Activated CD4-positive, alpha-beta T cell treated with anti-CD3 and anti-CD28 coated beads, Interleukin-2, amount 50 U/mL, for 4 hours (primary cell): ENCODE measurements at places on chromosomes 6 and 20.

GRCh38 chr6:53805725-53806124, 10.9 kb downstream of the LRRC1 start:
- no peak for DNase-seq

GRCh38 chr20:57600320-57601210, 19.7 kb downstream of the ZBP1 start:
- no peak for DNase-seq

- DNase-seq: no peak
Measured at GRCh38 chr6:38213251-38213658, 393.7 kb downstream of the ZFAND3 start.

DNA sequence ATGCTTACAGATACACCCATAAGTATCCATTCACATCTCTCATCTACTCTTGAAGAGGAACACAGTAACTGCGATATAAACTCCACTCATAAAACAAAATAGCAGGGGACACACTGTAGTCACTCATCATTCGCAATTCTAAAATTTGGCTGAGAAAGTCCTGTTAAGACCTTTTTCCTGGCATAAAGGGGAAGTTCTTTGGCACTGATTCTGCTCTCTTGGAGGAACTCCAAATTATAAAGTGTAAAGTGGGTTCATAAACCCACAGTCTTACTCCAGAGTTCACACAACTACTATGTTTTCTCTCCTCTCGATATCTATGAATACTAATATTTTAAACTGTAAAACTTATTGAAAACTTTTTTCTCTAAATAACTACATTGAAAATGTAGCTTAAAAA, 80.6 kb downstream of the ADGB start:
- no peak for DNase-seq

DNA sequence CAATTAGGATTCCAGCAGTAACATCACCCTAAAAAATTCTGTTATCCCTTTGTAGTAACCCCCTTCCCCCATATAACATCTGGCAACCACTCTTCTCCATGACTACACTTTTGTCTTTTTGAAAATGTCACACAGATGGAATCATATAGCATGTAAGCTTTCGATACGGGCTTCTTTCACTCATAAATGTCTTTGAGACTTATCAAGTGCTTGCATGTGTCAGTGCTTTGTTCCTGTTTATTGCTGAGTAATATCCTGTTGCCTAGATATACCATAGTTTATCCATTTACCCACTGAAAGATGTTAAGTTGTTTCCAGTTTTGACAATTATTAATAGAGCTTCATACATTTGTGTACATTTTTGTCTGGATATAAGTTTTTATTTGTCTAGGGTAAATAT, 10.4 kb upstream of the SNPH start:
- no peak for DNase-seq

- no peak for DNase-seq
Measured at GRCh38 chr6:100381111-100381510, 83.6 kb downstream of the SIM1 start.

- DNase-seq: no peak
Measured at GRCh38 chr20:44471481-44471882, 4.2 kb upstream of the TTPAL start.

DNA sequence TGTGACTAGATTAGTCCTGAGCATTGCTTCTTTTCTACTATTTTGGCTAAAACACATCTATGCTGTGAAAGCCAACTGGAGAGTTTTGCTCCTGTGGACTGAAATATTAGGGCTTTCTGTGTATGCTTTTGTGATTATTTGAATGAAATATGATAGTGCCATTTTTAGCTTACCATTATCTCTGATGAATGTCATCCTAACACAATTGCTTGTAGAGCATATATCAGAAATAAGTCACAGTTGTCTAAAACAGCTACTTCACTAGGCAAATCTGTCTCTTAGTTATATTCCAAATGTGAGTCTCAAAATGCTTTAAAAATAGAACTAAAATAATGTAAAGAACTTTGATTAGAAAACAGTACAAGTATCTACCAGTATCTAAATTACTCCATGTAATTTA, 401.4 kb upstream of the PTCHD4 start:
- no peak for DNase-seq
